ENCODE measurements at places on chromosomes 12 and 14. TPM values are rescaled to one million over a fixed set of nuclear protein-coding genes. Genes with fewer than 3 reads are reported as not detected.

GRCh38 chr14:64012720-64013119 lies 159.9 kb downstream of the SYNE2 start:
- no peak for DNase-seq

DNA sequence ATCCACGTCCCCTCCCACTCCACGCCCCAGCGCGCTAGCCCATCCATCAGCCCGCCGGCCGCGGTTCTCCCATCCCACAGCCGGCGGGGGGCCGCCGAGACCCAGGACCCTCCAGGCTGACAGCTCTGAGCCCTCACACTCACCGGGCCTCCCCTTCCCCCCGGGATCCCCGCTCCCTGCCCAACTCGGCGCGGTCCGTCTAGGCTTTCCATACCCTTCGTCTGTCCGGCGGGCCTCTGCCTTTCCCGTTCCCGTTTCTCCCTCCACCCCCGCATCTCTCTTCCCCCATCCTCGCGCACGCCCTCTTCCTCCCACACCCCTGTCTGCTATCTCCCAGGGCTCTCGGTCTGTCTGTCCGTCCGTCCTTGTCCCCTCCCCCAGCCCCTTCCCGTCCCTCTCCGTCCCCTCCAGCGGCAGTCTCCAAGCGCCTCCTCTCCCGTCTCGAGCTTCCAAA lies 726 bp downstream of the ZFHX2 start:
- no peak for DNase-seq

The MSI1 gene
- 18.3 TPM for polyA plus RNA-seq

- no peak for DNase-seq
These were observed 150.1 kb downstream of the EGLN3 start for GRCh38 chr14:33800735-33801163.

GRCh38 chr12:56212361-56212760 lies 9.4 kb downstream of the RNF41 start:
- DNase-seq, result no peak

The RPGRIP1 gene
- polyA plus RNA-seq, result 0.39 TPM

The MANSC1 gene
- 33.7 TPM for polyA plus RNA-seq
